Airway epithelial cell (primary cell): ENCODE measurements at places on chromosomes 7 and 10. TPM values are rescaled to one million over a fixed set of nuclear protein-coding genes. Genes with fewer than 3 reads are reported as not detected.

OR2A42 gene
- not detected in 2 replicates for total RNA-seq

SUN3 gene
- total RNA-seq, result not detected in 2 replicates

REPIN1 gene
- 65.3 and 70.5 TPM in 2 replicates for total RNA-seq

ITPRID1 gene
- 0.14 TPM in 1 of 2 replicates, not detected in the other for total RNA-seq

HOXA5 gene
- not detected in 2 replicates for total RNA-seq

CLRN3 gene
- total RNA-seq, result not detected in 2 replicates

SFTPD gene
- total RNA-seq, result 0.35 and 0.42 TPM in 2 replicates

ZC3HAV1L gene
- 13.1 and 15.0 TPM in 2 replicates for total RNA-seq

IGF2BP3 gene
- total RNA-seq, result 22.0 and 28.0 TPM in 2 replicates
